ENCODE measurements at places on chromosomes 5 and 9.

- DNase-seq = no peak
Observed at GRCh38 chr5:16095612-16096011, 84.0 kb downstream of the MARCHF11 start.

- DNase-seq = no peak
Observed at GRCh38 chr9:104775976-104776375, 12.0 kb downstream of the NIPSNAP3B start.

DNA sequence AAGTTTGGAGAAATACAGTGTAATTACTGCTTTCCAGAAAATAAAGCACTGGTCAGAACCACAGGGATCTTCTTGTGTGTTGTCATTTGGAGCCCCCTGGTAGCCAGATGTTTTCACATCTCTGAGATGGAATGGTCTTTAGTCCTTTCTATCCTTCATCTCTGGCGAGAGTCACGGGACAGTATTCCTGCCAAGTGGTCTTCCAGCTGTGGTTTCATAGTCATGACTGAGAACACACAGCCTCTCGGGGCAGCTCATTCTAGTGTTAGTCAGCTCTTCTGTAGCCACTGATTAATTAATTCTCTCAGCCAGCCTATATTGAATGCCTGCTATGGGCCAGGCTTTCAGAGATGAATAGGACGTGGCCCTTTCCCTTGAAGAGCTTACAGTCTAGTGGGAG is 34.1 kb downstream of the HMGXB3 start:
- DNase-seq = no peak

DNA sequence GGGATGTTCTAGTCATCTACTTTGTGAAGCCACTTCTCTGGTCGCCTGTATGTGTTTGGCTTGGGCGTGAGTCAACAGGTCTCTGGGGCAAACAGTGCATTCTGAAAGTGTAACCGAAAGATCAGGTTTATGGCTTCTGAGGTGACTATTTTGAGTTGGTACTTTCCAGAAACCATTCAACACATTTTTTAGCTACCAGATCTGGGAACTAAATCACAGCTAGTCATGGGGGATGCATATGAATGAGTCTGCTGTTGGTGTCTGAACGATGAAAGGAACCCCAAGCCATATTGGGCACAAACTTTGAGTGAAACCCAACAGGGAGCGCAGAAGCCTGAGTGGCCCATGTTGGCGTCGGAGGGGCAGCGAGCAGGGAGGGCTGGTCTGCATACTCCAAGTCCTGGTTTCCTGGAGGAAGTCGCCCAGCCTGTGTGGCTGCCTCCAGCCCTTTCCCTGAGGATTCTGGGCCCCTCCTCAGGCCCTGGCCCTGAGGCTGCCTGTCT is 35.3 kb downstream of the UBE2QL1 start:
- no peak for DNase-seq

DNA sequence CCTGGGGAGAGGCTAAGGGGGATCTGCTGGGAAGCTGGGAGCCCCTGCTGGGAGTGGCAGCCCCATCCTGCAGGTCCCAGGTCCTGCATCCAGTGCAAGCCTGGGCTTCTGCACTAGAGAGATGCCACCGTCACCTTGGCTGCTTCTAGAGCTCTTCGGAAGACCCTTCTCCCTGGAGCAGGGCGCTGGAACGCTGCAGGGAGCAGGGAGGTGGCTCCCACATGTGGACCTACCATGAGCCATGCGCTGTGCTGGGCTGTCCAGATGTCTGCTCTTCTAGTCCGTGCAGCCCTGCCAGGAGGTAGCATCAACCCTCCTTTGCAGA is 90.9 kb upstream of the PHYKPL start:
- no peak for DNase-seq

DNA sequence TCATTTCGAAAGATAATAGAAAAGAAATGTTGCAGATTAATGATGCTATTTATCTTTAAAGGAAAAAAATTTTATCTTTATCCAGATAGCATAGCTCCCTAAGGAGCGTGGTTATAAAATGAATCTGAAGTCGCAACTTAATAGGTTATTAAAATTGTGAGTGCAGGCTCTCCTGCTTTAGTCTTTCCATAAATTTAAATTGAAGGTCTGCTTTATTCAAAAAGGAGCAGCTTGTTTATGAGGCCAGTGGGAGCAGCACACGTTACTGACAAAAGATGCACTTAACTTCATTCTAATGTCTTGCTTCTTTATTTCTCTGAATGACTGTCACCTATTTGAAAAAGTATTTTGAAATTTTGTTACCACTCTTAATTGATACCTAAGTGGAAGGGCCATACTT is 95.0 kb downstream of the ZCCHC7 start:
- no peak for DNase-seq

DNA sequence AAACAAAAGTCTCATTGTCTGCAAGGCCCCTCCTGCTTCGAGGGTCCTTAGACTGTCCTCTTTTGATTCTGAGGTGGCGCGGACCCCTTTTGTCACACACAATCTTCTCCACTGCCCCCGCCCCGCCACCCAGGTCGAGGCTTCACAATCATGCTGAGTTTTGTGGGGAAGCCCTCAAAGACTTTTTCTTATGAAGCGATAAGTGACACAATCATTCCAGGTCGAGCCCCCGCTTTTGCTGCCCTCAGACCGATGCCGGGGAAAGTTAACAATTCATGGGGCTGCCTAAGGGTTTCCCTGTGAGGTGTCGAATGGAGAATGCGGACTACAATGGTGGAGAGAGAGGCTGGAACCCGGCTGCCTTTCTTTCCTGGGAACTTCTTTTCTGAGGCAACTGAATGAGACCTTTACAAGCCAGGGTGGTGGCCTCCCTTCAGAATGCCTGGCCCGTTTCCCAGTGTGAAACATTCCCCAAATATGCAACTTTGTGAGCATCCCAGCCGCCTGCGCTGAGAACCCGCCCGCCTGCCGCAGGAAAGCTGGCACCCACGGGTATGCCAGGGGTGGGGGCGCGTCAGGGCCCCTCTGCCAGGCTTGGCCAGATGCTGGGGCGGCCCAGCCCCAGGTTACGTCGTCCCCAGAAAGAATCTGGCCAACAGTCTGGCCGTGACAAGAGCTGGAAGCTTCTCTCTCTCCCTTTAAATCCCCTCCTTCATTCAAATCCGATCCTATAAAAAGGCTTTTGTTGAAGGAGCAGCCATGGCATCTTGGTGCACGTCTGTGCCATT is 71.9 kb downstream of the MAP1B start:
- no peak for DNase-seq
